ENCODE measurements at places on chromosomes 12 and 14.
A peak's percentile ranks its signal among the peaks of the same experiment; 100 is the strongest.

- no peaks in the 10 kb centered on the region for H3K4me1 ChIP-seq
- no peaks in the 10 kb centered on the region for H3K27me3 ChIP-seq
- no peak overlapping the region for H3K27ac ChIP-seq
- H3K4me3 ChIP-seq: no peak overlapping the region
- H3K36me3 ChIP-seq: peaks cover 1% of the 10 kb centered on the region
- no peak for DNase-seq
Observed at GRCh38 chr14:64771161-64771560, 66.9 kb downstream of the PLEKHG3 start.

GRCh38 chr12:69170293-69170692 lies 69.1 kb upstream of the CPSF6 start:
- DNase-seq: peak; percentile 27
- no peak overlapping the region for H3K4me3 ChIP-seq
- no peaks in the 10 kb centered on the region for H3K36me3 ChIP-seq
- no peak overlapping the region for H3K27ac ChIP-seq
- H3K27me3 ChIP-seq: peaks cover 29% of the 10 kb centered on the region
- H3K4me1 ChIP-seq: no peaks in the 10 kb centered on the region

DNA sequence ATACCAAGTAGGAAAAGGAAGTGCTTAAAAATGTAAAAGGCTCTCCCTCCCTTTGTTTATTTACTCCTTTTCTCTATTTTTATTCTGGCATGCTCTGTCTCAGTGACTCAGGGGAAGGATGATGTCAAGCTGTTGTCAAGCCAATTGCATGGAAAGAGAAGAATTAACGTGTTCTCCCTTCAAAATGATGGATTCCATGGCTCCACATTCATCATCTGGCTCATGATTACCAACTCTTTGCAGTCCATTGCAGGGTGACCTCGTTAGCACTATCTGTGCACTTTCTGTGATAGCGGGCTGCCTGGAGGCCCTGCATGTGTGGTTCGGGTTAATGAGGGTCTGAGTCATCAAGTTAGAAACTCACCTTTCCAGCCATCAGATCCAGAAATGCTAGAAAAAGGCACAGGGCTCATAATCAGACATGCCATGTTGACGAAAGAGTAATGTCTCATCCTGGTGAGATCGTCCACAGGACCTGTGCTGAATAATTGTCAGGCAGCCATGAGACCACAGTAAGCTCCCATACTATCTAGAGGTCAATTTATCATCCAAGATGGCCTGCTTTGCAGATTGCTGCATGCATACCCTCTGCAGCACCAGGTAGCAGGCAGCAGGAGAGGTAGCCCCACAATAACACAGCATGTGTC lies 79.2 kb upstream of the BTG1 start:
- H3K27ac ChIP-seq: no peak overlapping the region
- H3K27me3 ChIP-seq: no peaks in the 10 kb centered on the region
- no peak for DNase-seq
- no peaks in the 10 kb centered on the region for H3K36me3 ChIP-seq
- peaks cover 18% of the 10 kb centered on the region for H3K4me1 ChIP-seq
- H3K4me3 ChIP-seq: no peak overlapping the region

GRCh38 chr12:12683725-12684124 lies 12.3 kb downstream of the GPR19 start:
- H3K4me1 ChIP-seq: peaks cover 3% of the 10 kb centered on the region
- no peak for DNase-seq
- H3K36me3 ChIP-seq: no peaks in the 10 kb centered on the region
- H3K4me3 ChIP-seq: no peak overlapping the region
- no peak overlapping the region for H3K27ac ChIP-seq
- H3K27me3 ChIP-seq: peaks cover 12% of the 10 kb centered on the region

- H3K27ac ChIP-seq: no peak overlapping the region
- no peak for DNase-seq
- H3K27me3 ChIP-seq: no peaks in the 10 kb centered on the region
- H3K4me1 ChIP-seq: peaks cover 23% of the 10 kb centered on the region
Observed at GRCh38 chr12:50249464-50250182, 33.7 kb downstream of the LIMA1 start.

DNA sequence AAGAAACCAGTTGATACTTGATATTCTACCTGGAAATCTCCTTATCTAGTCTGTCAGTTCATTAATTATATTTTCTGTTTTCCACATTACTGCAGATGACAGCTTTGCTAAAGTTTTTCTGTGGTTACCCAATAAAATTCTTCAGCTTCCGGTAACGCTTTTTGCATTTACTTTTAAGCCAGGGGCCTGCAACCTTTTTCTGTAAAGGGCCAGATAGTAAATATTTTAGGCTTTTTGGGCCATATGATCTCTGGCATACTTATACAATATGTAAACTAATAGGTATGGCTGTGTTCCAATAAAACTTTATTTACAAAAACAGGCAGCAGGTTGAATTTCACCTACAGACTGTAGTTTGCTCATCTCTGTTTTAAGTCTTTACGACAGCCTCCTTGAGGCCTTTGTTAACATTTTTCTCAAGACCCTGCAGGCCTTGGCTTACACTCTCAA lies 48.3 kb downstream of the SPATS2 start:
- peaks cover 8% of the 10 kb centered on the region for H3K4me1 ChIP-seq
- H3K27me3 ChIP-seq: no peaks in the 10 kb centered on the region
- no peak overlapping the region for H3K4me3 ChIP-seq
- DNase-seq: no peak
- peaks cover 2% of the 10 kb centered on the region for H3K36me3 ChIP-seq

GRCh38 chr12:12282761-12283425 lies 16.0 kb upstream of the LRP6 start:
- no peaks in the 10 kb centered on the region for H3K36me3 ChIP-seq
- no peak overlapping the region for H3K27ac ChIP-seq
- DNase-seq: no peak
- H3K27me3 ChIP-seq: no peaks in the 10 kb centered on the region

- peaks cover 29% of the 10 kb centered on the region for H3K4me1 ChIP-seq
- H3K27me3 ChIP-seq: no peaks in the 10 kb centered on the region
- no peak overlapping the region for H3K4me3 ChIP-seq
- peaks cover 11% of the 10 kb centered on the region for H3K36me3 ChIP-seq
Observed at GRCh38 chr12:121927813-121928212, 9.4 kb downstream of the CFAP251 start.

- DNase-seq: no peak
- H3K4me1 ChIP-seq: peaks cover 53% of the 10 kb centered on the region
- H3K27ac ChIP-seq: peak overlapping the region; percentile 93
- no peaks in the 10 kb centered on the region for H3K27me3 ChIP-seq
- peak overlapping the region; percentile 74 for H3K4me3 ChIP-seq
Observed at GRCh38 chr12:50925342-50925651, 27.0 kb upstream of the HIGD1C start.

- peaks cover 28% of the 10 kb centered on the region for H3K4me1 ChIP-seq
- H3K27me3 ChIP-seq: no peaks in the 10 kb centered on the region
- no peak overlapping the region for H3K4me3 ChIP-seq
- H3K27ac ChIP-seq: peak overlapping the region; percentile 46
Observed at GRCh38 chr14:50726372-50727107, 58.4 kb upstream of the SAV1 start.

- no peak overlapping the region for H3K4me3 ChIP-seq
- peaks cover 11% of the 10 kb centered on the region for H3K27me3 ChIP-seq
- DNase-seq: no peak
- no peaks in the 10 kb centered on the region for H3K4me1 ChIP-seq
- H3K27ac ChIP-seq: no peak overlapping the region
Observed at GRCh38 chr12:115297445-115297844, 613.5 kb upstream of the TBX3 start.

All from osteocyte (in vitro differentiated cells).